ENCODE measurements at places on chromosomes 12 and 14.

GRCh38 chr12:111425655-111426054, 19.9 kb downstream of the SH2B3 start:
- H3K27ac ChIP-seq: peak overlapping the region; percentile 62
- peaks cover 5% of the 10 kb centered on the region for H3K27me3 ChIP-seq
- DNase-seq: no peak
- peaks cover 15% of the 10 kb centered on the region for H3K36me3 ChIP-seq
- H3K4me3 ChIP-seq: peak overlapping the region; percentile 31
- peaks cover 35% of the 10 kb centered on the region for H3K4me1 ChIP-seq

GRCh38 chr14:75661499-75661814, 411 bp downstream of the TTLL5 start:
- H3K27ac ChIP-seq: peak overlapping the region; percentile 92
- no peaks in the 10 kb centered on the region for H3K36me3 ChIP-seq
- DNase-seq: no peak
- peaks cover 2% of the 10 kb centered on the region for H3K27me3 ChIP-seq

GRCh38 chr12:116199160-116199706, 78.3 kb downstream of the MED13L start:
- no peaks in the 10 kb centered on the region for H3K27me3 ChIP-seq
- peak overlapping the region; percentile 31 for H3K27ac ChIP-seq
- no peak for DNase-seq
- no peak overlapping the region for H3K4me3 ChIP-seq
- peaks cover 5% of the 10 kb centered on the region for H3K36me3 ChIP-seq

DNA sequence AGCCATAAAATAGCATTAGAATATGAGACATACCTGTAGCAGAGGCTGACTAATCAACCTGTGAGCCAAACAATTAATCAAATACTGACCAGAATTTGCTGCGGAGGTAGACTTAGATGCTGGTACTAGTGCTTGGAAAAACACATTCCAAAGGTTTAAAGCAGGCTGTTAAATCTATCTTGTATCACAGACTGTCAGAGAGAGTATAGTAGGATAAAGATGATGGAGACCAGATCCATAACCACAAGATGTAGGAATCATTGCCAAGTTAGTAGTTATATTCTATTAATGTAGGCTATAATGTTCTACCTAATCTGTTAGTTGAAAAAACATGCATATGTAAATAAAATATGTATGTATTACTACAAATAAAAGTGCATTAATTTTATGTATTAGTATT, 726.2 kb downstream of the SLC6A15 start:
- no peaks in the 10 kb centered on the region for H3K36me3 ChIP-seq
- no peak for DNase-seq
- no peaks in the 10 kb centered on the region for H3K4me1 ChIP-seq
- H3K27me3 ChIP-seq: no peaks in the 10 kb centered on the region
- no peak overlapping the region for H3K4me3 ChIP-seq

GRCh38 chr12:72869024-72869423, 596.9 kb downstream of the TRHDE start:
- H3K27ac ChIP-seq: no peak overlapping the region
- no peak for DNase-seq
- H3K36me3 ChIP-seq: no peaks in the 10 kb centered on the region

- no peak for DNase-seq
- no peak overlapping the region for H3K27ac ChIP-seq
- no peak overlapping the region for H3K4me3 ChIP-seq
These were observed 140.3 kb upstream of the NUDT4 start for GRCh38 chr12:93237235-93237915.

DNA sequence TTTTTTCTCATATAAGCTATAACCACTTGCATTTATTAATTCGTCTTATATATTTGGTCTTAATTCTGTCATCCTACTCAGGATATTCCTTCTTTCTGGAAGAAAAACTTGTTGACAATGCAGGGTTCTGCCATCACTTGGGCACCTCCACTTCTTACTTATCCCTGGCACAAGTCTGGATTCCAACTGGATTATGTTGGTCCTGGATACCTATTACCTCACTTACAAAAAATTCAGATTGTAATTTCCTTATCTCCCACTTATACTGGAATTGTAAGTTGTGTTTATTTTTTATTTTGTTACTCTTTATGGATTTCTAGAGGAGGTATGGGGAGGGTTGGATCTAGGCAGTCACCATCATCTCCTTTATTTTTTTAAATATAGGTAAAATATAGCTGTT, 36.7 kb downstream of the LRRIQ1 start:
- no peak for DNase-seq
- H3K27ac ChIP-seq: no peak overlapping the region
- no peak overlapping the region for H3K4me3 ChIP-seq
- H3K27me3 ChIP-seq: no peaks in the 10 kb centered on the region

- no peaks in the 10 kb centered on the region for H3K36me3 ChIP-seq
- H3K27me3 ChIP-seq: no peaks in the 10 kb centered on the region
- H3K4me1 ChIP-seq: no peaks in the 10 kb centered on the region
- no peak overlapping the region for H3K4me3 ChIP-seq
- no peak for DNase-seq
These were observed 2.8 kb upstream of the MDGA2 start for GRCh38 chr14:47678157-47678556.

GRCh38 chr12:2378835-2379330, 326.1 kb downstream of the CACNA1C start:
- H3K27ac ChIP-seq: no peak overlapping the region
- DNase-seq: no peak
- H3K4me1 ChIP-seq: peaks cover 20% of the 10 kb centered on the region
- H3K27me3 ChIP-seq: peaks cover 2% of the 10 kb centered on the region

GRCh38 chr12:31846405-31846804, 112.8 kb upstream of the RESF1 start:
- H3K27ac ChIP-seq: no peak overlapping the region
- H3K27me3 ChIP-seq: peaks cover 3% of the 10 kb centered on the region
- no peak overlapping the region for H3K4me3 ChIP-seq

All from HFFc6 (cell line).